Dermis microvascular lymphatic vessel endothelial cell (primary cell): ENCODE measurements at places on chromosomes 11 and 22. TPM values are rescaled to one million over a fixed set of nuclear protein-coding genes. Genes with fewer than 3 reads are reported as not detected.

Gene ALDH3B2
- total RNA-seq = not detected in 2 replicates

Gene INS
- total RNA-seq = not detected in 2 replicates

Gene NRIP3
- 0.63 and 1.2 TPM in 2 replicates for total RNA-seq

- DNase-seq = no peak
Observed at GRCh38 chr11:111104185-111104584, 141.3 kb upstream of the POU2AF2 start.

- DNase-seq = no peak
Observed at GRCh38 chr22:22712092-22712658, 67.8 kb downstream of the GGTLC2 start.

GRCh38 chr11:12669930-12670329 is 4.3 kb upstream of the TEAD1 start:
- DNase-seq = no peak

GRCh38 chr22:48751539-48752437 is 1075.9 kb downstream of the BRD1 start:
- DNase-seq = no peak
